ENCODE measurements at places on chromosomes 5 and 9.

GRCh38 chr5:33579152-33579551 is 138.4 kb downstream of the TARS1 start:
- no peak for DNase-seq
- H3K27me3 ChIP-seq: no peaks in the 10 kb centered on the region
- H3K36me3 ChIP-seq: no peaks in the 10 kb centered on the region
- H3K4me3 ChIP-seq: no peak overlapping the region
- no peak overlapping the region for H3K27ac ChIP-seq

DNA sequence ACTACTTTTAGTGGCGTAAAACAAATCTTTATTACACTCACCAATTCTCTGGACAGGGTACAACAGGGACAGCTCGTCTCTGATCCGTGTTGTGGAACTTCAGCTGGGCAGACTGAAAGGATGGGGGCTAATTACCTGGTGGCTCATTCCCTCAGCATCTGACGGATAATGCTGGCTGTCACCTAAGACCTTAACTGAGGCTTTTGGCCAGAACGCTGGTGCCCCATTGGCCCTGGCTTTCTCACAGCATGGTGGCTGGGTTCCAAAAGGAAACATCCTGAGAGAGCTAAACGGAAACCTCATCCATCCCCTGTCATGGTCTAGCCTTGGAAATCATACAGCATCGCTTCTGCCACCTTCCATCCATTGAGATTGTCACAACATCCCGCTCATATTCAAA is 62.9 kb downstream of the RAI14 start:
- no peak for DNase-seq
- no peak overlapping the region for H3K27ac ChIP-seq
- no peaks in the 10 kb centered on the region for H3K36me3 ChIP-seq
- H3K27me3 ChIP-seq: no peaks in the 10 kb centered on the region
- H3K4me1 ChIP-seq: no peaks in the 10 kb centered on the region

GRCh38 chr5:1363160-1363559 is 18.3 kb upstream of the CLPTM1L start:
- no peak overlapping the region for H3K4me3 ChIP-seq
- H3K36me3 ChIP-seq: no peaks in the 10 kb centered on the region
- H3K27ac ChIP-seq: no peak overlapping the region
- no peaks in the 10 kb centered on the region for H3K4me1 ChIP-seq
- DNase-seq: no peak

GRCh38 chr9:109132567-109133021 is 12.8 kb upstream of the TMEM245 start:
- no peaks in the 10 kb centered on the region for H3K4me1 ChIP-seq
- no peaks in the 10 kb centered on the region for H3K36me3 ChIP-seq
- no peak overlapping the region for H3K27ac ChIP-seq
- no peak overlapping the region for H3K4me3 ChIP-seq
- H3K27me3 ChIP-seq: peaks cover 9% of the 10 kb centered on the region

All from activated CD4-positive, alpha-beta T cell treated with anti-CD3 and anti-CD28 coated beads, Interleukin-2, amount 10 ng/mL, durations not matched to agents 24 days and 14 days (primary cell).